ENCODE measurements at places on chromosomes 5 and 9.

DNA sequence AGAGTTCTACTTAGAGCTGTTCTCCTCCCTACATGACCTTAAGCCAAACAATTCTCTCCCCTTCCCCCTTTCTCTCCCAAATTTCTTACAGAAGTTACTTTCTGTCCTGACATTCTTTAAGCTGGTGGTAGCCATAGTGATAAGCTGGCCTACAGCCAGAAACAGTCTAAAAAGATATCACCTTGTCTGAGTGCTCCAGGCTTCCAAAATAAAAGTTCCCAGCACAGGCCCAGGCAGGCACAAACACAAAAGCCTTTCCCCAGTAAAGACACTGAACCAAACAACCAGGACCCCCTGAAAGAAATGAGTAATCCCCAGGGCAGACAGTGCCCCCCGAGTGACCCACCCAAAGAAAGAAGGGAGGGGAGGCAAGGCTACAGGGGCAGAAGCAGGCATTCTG, 19.2 kb downstream of the SIL1 start:
- peak; percentile 54 for DNase-seq

DNA sequence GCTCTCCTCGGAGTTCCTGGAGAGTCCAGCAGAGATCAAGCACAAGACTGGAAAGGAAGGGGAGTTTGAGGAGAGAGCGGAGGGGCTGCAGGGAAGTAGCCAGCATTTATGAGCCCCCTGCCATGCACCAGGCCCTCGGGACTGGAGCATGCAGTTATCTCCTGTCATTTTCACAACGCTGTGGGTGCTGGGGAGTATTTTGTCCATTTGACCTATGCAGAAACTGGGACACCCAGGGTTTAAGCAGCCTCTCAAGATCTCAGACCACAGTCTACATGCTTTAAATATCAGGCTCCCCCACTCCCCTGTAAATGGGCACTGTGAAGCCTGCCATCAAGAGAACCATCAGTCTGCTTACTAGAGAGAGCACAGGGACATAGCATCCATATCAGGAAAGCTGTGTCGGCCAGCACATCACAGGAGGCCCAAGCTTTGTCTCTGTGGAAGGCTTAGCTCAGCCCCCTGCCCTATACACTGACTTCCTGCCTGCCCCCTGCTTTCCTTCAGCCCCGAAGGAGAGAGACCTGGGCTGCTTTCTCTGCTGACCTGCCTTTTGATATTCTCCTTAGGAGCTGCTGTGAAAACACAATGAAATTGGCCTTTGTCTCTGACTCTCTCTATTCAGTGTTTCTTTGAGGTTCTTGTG, 7.3 kb downstream of the FOXI1 start:
- no peak for DNase-seq

DNA sequence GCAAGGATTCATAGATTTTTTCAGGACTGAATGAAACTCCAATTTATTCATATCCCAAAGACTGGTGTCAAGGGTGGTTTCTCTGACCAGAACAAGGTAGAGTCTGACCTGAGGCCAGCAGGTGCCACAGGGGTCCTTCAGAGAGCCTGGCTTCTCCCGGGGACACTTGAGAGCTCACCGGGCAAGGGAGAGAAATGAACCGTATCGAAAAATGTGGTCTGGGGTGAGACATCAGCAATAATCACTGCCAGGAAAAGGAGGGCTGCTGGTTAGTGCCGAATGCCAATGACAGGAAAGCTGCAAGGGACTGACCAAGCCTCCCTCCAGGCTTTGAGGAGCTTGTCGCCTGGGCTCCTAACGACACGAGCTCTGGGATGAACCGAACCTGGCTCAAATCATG, 142.7 kb downstream of the TTLL11 start:
- DNase-seq: no peak

DNA sequence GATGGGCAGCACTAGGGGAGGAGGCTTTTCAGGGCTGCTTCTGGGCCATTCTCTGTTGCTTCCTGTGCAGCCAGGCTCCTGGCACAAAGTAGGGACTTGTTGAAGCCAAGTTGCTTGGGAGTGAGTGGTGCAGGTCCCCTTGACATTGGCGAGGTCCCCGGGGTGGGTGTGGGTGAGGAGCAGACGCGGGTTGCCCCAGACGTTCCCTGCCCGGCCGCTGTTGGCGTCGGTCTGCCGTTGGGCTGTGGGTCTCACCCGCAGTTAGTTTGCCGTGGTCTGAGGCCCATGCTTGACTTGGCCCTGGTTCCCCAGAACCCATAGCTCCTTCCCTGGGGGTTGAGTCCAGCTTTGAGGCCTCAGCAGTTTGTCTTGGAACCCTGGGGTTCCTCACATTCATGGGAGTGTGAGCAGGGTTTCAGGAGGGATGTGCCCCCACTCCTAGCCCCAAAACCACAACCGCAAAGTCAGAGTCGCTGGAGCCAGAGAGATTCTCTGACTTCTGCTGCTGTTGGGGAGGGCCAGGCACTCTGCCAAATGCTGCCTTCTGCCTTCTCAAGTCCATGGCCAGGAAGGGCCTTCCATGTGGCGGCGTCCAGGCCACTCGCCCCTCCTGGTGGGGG, 77.5 kb downstream of the RXRA start:
- DNase-seq: no peak
